Gastrocnemius medialis (tissue), 4 donors: ENCODE measurements at places on chromosomes 1 and 21.

- DNase-seq: no peak
Observed at GRCh38 chr1:158685085-158685484, 1.4 kb downstream of the SPTA1 start.

DNA sequence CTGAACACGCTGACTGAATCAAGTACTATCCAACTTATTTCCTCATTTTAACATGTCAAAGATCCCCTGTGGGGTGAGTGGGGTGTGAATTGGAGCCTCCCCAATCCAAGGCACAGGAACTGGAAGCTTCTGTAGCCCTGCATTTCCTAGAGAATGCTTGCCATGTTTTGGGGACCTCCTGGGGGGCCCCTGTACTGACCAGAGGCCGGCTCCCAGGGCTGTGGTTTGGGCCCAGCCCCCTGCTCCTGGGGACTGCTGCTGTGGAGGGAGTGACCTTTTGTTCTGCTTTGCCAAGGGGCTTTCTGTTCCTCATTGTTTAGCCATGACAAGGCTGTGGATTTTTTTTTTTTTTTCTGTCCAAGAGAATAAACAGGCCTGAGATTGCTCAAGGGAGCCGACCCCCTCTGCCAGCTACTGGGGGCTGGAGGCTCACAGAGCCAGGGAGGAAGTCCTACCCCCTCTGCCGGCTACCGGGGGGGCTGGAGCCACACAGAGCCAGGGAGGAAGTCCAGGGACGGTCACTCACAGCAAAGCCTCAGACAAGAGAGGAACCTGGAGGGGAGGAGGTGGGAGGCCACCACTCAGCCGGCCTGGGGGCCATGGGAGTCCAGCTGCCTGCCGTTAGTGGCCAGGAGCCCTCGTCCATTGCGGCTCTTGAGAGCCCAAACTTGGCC is 17.4 kb downstream of the TNFRSF1B start:
- peak; percentile 73 for DNase-seq

DNA sequence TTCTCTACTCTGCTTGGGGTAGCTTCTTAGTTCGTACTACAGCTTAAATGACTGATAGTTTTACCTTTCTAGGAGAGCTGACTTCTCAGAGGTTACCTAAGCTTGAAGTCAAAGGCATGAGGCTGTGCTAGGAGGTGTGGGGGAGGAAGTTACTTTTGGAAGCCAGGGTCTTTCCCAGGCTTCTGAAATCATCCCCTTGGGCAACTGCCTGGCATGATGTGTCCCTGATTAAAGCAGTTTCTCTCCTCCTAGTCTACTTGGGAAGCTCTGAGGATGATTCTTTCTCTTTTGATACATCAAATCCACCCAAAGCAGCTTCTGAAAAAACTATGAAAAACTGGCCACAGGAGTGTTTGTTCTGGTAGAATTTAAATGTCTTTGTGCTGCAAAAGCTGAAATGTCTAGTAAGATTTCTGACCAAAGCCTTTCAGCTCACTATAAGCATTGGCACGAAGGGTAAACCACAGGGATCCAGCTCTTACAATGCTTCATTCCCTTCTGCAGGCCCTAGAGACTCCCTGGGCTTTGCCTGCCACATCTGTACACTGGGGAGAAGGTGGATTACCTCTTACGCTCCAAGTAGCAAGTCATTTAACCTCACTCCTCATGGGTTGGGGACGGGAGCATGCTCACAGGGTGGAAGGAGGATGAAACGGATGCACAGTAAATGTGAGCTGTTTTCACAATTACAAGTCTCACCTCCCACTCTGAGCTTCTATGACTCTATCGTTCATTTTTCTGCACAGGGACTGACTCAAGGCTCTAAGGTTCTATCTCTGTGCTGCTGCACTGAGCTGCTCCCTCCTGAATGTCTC is 59.6 kb downstream of the RUNX1 start:
- DNase-seq: no peak

GRCh38 chr1:16978567-16979474 is 1.6 kb downstream of the MFAP2 start:
- DNase-seq: no peak

DNA sequence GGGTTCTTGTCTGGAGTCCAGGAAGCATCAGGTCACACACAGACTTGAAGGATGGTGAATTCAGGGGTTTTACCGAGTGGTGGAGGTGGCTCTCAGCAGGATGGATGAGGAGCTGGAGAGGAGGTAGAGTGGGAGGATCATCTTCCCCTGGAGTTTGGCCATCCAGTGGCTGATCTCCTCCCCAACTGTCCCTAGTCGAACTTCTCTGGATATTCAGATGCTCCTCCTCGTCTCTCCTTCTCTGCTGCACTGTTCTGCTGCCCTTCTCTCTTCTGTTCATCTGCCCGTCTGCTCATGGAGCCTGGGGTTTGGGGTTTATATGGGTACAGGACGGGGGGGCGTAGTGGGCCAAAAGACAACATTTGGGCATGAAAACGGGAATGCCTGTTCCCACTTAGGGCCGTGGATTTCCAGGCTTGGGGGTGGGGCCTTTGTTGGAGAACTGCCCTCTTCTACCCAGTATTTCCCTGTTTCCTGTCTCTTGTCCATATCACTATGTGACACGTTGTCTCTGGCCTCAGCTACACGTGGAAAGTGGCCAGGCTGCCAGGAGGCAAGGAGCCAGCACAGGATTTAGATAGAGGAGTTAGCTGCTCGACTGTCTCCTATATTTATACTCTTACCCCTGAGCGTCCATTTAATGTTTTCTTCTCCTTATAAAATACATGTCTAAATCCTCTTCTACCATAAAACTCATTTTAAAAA is 76.7 kb downstream of the SIPA1L2 start:
- peak; percentile 56 for DNase-seq

GRCh38 chr1:243483952-243484351 is 228.1 kb downstream of the SDCCAG8 start:
- no peak for DNase-seq
